ENCODE measurements at places on chromosomes 11 and 22.

DNA sequence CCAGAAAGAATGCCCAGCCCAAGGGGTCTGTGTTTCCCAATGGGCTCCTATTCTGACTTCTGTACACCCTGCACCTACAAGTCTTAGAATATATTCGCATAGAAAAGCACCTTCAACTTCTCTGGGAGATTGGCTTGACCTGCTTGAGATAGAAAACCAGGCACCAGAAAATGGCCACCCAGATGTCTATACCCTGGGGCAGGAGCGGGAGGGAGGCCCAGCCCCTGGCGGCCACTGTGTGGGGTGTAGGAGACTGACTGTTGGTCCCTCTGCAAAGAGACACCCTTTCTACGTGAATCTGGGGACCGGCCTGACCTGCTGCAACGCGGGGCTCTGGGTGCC lies 8.5 kb downstream of the DENND6B start:
- no peak for DNase-seq

DNA sequence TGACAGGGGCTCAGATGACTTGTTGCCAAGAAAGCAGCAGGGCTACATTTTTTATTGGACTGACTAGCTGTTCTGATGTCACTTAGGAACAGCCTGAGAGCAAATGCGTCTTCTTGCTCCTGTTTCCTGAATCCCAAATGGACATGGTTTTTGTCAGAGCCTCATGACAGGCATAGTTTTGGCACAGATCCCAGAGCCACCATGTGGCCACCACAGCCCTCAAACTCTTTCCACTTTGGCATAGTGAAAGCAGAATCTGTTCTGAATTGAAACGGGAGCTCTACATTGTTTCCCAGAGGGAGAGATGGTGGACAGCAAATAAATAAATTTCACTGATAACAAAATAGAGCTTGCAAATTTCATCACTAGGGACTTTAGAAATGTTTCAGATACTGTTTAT lies 222.2 kb downstream of the C11orf87 start:
- DNase-seq = no peak

GRCh38 chr22:19891317-19892256 lies 36.9 kb upstream of the GNB1L start:
- DNase-seq = peak; percentile 65

DNA sequence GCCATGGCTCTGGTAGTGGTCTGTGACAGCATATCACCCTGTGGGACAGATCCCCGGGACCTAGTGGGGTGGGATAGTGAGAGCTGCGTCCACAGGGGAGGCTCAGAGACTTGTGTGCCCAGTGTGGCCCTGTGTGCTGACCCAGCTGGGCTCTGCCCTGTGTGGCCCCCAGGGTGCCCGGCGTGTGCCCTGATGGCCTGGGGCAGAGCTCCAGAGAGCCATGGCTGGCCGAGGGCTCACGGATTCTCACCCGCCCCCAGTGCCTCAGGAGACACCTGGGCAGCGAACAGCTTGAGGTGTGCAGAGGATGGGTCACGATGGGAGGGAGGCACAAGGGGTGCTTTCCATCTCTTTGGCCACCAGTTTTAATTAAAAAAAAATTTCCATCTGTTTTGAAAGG lies 11.8 kb downstream of the LRP5 start:
- no peak for DNase-seq

DNA sequence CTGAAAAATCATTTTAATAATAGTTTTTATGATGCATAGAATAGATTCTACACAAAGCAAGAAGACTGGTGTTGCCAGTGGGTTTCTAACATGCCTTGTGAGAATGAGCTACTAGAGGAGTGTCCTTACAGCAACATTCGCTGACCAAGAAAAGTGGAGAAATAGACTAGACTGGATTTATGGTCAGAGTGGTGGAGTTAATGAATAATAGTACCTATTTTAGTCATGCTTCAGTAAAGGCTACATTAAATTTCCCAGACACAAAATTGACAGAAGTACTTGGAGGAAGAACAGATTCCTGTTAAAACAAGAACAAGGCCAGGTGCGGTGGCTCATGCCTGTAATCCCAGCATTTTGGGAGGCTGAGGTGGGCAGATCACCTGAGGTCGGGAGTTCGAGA lies 539.2 kb downstream of the ETS1 start:
- no peak for DNase-seq

DNA sequence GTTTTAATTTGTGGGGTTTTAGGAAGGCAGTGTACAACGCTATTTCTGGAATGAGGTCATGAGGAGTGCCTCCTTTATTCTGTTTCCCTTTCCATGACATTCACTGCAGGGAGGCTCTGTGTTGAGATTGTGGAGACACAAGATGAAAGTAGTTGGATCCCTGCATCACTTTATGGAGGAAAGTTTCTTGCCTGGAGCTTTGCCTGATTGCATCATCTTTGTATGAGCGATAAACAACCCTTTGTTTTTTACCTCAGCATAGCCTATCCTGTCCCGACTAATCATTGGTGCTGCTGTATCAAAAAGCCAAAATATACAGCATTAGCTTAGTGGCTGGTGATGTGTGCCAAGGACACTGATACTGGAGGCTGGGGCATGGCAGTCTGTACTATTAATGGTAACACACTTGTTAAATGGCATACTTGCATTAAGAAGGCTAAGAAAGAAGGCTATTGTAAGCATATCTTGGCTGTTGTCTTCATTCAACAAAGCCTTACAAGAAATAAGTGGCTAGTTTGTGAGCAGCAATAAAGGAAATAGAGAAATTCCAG lies 31.2 kb upstream of the SLC5A4 start:
- no peak for DNase-seq

DNA sequence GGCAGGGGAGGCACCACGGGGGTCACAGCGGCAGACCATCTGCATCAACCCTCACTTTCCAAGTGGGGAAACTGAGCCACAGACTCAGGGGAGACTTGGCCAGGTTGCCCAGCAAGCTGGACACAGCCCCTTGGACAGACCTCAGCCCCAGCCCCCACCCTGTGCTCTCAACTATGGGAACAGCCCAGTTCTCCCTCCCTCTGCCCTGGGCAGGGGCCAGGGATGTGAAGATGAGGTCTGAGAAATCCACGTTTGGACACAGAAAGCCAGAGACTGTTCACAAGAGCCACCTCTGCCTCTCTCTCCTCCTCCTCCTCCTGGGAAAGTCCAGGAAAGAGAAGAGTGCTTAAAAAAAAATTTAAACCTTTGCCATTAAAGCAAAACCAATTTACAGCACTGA lies 50.1 kb downstream of the ELFN2 start:
- DNase-seq = no peak

- no peak for DNase-seq
Observed at GRCh38 chr11:118046964-118047700, 29.7 kb upstream of the TMPRSS4 start.

DNA sequence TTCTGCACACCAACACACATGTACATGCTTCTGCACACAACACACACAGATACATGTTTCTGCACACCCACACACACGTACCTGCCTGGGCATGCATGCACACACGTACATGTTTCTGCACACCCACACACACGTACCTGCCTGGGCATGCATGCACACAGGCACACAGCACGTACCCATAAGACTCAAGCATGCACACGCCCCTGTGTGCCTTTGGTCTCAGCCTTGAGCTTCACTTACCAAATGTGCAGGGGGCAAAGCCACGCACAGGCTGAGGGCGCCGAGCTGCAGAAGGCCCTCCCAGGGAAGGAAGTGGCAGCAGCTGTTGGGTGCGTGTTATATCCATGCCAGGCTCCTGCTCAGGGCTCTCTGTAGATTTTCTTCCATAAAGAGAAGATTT lies 34.7 kb upstream of the SMIM38 start:
- no peak for DNase-seq

DNA sequence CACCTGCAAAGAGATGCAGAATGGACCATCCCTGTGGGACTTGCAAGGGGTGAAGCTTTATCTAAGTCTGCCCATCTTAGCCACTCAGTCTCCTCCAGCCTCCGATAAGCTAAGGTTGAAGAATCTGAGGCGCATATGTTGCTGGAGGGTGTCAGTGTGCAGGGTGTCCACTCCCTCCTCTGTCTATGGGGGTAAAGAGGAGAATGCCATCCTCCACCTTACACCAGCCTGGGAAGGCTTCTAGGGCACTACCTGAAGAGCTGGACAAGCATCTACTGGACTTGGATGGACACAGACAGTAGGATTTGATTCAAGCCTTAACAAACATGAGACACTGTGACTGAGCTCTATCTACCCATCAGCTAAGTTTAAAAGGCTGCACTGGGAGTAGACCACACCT lies 46.5 kb downstream of the TMEM123 start:
- no peak for DNase-seq
